Vagina (tissue), 2 donors: ENCODE measurements at places on chromosomes 2 and 18.

GRCh38 chr2:239595726-239596125, 194.9 kb upstream of the HDAC4 start:
- DNase-seq = no peak

GRCh38 chr2:3770724-3771415, 67.5 kb downstream of the DCDC2C start:
- DNase-seq = peak; percentile 67

GRCh38 chr18:11425211-11425610, 184.2 kb upstream of the SLC35G4 start:
- no peak for DNase-seq

- DNase-seq = peak; percentile 87
Measured at GRCh38 chr18:2847317-2848246, 776 bp downstream of the EMILIN2 start.

- no peak for DNase-seq
Measured at GRCh38 chr2:226609366-226609765, 190.3 kb downstream of the IRS1 start.

DNA sequence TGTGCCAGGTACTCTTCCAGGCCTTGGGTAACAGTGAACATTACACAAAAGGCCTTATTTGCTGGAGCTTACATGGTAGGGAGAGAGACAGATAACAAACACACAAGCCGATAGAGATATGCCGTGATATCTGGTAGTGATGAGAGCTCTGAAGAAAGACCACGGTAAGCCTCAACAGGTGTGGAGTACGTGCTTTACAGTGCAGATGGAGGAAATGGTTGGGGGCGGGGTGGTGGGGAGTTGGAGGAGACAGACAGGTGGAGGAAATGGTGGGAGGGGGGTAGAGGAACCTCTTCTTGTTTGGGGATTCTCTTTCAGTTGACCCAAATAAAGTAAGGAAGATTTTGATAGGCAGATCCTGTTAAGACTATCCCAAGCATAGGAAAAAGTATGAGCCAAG, 141.1 kb upstream of the ALPP start:
- no peak for DNase-seq

GRCh38 chr18:48819276-48819675, 131.5 kb downstream of the SMAD7 start:
- DNase-seq = peak; percentile 70

DNA sequence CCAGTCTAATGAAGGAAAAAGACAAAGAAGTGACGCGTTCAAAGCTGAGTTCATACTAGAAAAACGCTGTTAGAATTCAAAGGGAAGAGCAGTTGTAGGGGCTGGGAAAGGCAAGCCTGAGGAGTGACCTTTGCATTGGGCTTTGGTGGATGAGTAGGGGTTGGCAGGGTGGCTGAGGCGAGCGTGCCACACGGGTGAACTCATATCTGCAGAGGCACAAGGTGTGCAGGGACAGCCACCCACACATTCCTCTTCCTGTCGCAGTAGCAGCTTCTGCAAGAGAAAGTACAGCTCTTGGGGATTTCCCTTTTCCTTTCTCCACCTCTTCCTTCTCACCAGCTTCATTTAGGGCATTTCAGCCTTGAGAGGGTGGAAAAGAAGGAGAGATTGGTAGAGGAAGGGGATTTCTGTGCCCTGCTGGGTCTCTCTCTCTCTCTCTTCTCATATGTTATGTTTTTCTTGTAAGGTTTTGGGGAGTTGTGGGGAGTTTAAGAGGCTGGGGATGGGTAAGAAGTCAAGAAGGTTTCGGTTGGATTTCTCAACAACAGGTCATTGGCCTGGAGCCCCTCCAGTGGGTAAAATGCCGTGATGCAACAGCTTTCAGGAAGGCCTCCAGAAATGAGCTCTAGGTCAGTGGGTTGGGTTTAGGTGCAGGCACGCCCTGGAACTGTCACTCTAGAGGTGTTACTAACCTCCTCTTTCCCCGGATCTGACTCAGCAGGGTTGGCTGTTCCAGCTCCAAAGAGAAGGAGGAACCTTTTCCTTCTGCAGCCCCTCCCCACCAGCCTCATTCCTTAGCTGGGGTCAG, 40.1 kb downstream of the ODC1 start:
- no peak for DNase-seq

DNA sequence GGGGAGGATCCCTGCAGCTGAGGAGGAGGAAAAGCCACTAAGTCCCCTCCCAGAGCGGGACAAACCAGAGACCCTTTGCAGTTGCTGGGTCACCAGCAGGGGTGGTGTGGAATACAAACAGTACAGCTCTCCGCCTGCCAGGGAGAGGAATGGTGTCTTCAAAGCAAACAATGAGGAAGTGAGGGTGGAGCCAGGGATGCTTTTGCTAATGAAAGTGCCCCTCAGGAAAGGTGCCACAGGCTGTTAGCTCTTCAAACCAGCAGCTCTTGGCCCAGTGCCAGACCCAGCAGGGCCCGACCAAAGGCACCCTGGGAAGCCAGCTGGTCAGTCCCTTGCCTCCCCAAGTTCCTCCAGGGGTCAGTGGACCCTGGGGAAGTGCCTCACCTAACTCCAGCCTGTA, 102.8 kb downstream of the HIBCH start:
- no peak for DNase-seq

GRCh38 chr2:24452502-24452885, 38.6 kb upstream of the NCOA1 start:
- no peak for DNase-seq

DNA sequence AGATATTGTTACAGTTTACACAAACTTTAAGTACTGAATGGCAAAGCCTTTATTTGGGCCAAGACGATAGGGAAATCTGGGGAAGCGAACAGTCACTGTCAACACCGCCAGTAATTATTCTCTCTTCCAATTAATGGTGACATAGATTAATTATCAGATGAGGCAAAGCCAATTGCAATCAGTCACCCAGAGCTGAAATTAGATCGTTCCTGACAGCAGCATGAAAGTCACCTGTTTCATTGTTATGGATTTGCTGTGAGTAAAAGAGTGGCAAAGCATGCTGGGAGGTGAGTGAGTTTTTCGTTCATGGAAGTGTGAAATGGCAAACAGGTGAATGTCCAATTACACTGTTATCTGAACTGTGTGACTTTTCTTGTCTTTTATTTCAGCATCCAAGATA, 164.8 kb upstream of the KLHL14 start:
- DNase-seq = no peak

DNA sequence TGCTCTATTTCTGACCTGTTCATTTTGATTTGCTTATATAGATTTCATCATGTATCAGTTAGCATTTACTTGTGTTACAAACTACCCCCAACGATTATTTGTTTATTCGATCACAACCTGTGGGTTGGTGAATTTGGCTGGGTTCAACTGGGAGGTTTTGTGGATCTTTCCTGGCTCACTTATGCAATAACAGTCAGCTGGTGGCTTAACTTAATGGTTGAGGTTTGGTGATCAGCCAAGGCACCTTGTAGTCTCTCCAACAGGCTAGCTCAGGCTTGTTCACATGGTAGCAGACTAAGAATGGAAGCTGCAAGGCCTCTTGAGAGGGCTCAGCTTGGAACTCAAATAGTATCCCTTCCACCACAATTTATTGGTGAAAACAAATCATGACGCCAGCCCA, 5.4 kb upstream of the PUM2 start:
- DNase-seq = no peak

DNA sequence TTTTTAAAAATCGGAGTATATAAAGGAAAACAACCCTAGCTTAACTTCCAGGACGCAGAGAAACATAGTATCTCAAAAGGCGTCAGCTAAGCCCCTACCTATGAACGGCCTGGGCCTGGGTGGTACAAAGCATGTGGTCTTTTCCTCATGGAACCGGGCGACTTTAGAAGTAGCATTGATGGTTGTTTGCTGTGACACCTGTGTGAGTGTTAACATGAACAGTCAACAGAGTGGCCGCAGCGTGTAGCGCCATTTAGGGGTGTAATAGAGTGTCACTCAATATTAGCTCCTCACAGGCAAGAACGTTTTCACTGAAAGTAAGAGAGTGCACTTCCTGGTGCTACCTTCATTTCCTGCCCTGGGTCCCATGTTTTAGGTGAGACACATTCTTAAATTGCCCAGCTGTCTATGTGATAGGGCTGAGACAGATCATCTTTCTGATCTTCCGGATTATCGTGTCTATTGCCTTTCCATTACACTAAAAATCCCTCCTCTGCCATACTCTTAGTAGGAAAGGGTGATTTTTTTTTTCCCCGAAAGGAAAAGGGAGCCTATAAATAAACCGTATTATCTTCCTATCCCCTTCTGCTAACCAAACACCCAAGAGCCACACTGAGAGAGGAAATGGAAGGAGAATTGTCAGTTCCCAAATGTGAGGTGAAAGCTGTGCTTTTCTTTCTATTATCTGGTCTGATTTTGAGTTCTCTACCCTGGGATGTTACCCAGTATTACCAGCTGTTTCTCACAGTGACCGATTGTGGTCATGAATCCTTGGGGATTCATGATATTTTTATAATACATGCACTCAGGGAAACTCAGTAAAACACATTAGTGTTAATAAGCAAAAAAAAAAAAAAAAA, 1.3 kb downstream of the GORASP2 start:
- DNase-seq = no peak

DNA sequence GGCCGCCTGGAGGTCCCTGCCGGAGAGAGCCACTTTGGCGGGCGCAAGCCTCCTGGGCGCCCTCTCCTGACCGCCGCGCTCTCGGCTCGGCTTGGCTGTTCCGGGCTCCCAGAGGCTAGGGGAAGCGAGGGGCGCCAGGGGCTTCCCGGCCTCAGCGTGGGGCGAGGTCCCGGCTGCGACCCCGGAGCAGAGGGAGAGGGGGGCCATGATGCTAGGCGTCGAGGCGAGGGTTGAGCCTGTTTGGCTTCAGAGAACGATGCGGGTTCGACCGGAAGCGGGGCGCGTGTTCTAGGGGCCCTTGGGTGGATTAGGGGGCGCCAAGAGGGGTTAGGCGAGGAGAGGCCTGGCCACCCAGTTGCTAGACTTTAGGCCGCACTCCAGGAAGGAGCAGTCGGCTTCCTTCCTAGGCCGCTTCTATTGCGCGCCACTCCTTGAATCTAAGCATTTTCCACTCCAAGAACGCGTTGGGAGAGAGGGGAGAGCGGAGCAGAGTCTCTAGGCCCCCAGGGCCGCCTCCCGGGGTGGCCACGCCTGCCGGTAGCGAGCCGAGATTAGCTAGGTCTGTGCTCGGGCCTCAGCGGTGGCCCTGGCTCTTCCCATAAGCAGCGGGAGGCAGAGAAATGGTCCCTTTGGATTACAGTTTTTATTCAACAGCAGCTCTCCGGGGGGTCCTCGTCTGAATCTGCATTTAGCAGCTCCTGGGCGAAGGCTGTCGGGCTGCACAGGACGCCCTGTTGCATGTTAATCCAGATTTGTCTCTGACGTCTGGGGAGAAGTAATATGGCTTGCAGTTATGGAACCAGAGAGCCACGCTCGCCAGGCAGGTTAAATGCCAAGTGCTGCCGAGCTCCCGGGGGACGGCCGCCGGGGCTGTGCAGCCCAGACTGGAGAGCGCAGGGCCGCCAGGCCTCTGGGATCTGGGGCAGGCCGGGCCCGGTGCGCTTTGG, 11.3 kb downstream of the MEIS1 start:
- no peak for DNase-seq

- no peak for DNase-seq
Measured at GRCh38 chr2:54549430-54549829, 93.3 kb downstream of the SPTBN1 start.

- no peak for DNase-seq
Measured at GRCh38 chr2:62156861-62157496, 38.9 kb upstream of the B3GNT2 start.
